Natural killer cell (primary cell): ENCODE measurements at places on chromosomes 2 and 18. TPM values are rescaled to one million over a fixed set of nuclear protein-coding genes. Genes with fewer than 3 reads are reported as not detected.

Gene DSC2
- not detected for total RNA-seq

- no peaks in the 10 kb centered on the region for H3K36me3 ChIP-seq
- no peaks in the 10 kb centered on the region for H3K27me3 ChIP-seq
- DNase-seq, result no peak
- no peaks in the 10 kb centered on the region for H3K4me1 ChIP-seq
Observed at GRCh38 chr18:59040770-59041148, 98.9 kb upstream of the SEC11C start.

DNA sequence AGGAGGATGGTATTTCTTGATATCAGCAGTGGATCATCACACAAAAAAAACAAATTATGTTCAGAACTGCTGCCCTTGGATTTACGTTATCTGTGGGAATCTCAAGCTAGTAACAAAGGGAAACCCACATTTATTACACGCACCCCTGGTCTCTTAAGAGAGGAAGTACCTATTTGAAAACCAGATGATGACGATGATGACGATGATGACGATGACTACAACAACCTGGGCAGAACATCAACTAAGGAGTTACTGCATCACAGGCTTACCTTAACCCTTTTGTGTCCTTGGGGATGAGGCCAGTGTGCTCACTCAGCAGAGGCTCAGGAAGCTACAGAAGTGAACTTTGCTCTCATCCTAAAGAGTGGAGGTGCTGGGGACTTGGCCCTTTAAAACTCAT lies 169.4 kb downstream of the FSHR start:
- no peak for DNase-seq
- H3K4me3 ChIP-seq, result no peak overlapping the region
- no peaks in the 10 kb centered on the region for H3K27me3 ChIP-seq
- no peaks in the 10 kb centered on the region for H3K36me3 ChIP-seq
- no peaks in the 10 kb centered on the region for H3K4me1 ChIP-seq

Gene BCL11A
- total RNA-seq, result 2.6 TPM

DNA sequence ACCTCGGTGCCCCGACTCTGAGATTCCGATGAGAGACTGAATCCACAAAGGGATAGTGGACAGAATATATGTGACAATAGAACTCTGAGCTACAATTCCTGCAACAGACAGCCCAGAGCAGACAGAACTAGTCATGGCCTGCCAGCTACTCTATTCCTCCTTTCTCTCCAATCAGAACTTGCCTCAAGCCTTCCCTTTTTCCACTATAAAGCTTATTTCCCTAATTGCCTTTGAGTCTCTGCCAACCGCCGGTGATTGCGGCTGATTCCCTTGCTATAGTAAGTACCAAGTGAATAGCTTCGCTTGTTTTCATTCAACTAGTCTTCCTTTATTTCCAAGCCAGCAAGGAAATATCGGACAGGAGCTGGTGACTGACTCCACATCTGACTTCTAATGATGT lies 96.8 kb downstream of the DSC3 start:
- H3K4me3 ChIP-seq, result no peak overlapping the region
- H3K36me3 ChIP-seq, result no peaks in the 10 kb centered on the region
- no peaks in the 10 kb centered on the region for H3K27me3 ChIP-seq
- H3K27ac ChIP-seq, result no peak overlapping the region
- H3K4me1 ChIP-seq, result no peaks in the 10 kb centered on the region
